ENCODE measurements at places on chromosomes 7 and 10. TPM values are rescaled to one million over a fixed set of nuclear protein-coding genes. Genes with fewer than 3 reads are reported as not detected.

- no peak for DNase-seq
- no peaks in the 10 kb centered on the region for H3K27me3 ChIP-seq
- no peaks in the 10 kb centered on the region for H3K4me1 ChIP-seq
- no peak overlapping the region for H3K4me3 ChIP-seq
- H3K36me3 ChIP-seq: no peaks in the 10 kb centered on the region
Observed at GRCh38 chr7:117412946-117413559, 14.2 kb downstream of the ASZ1 start.

DNA sequence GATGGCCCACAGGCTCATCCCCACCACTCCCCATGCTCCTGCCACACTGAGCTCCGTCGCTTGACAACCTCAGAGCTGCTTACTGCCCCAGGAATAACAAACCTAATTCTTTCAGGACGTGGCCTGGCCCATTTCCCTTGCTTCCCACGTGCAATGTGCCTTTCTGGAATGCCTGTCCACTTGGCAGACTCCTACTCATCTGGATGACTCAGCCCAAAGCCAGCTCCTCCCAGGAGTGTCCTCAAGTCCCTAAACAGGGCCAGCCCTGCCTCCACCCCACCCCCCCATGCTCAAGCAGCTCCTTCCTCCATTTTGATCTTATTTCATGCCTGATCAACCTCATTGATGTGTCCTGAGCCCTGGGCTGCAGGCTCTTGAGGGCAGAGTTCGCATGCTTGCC lies 164.9 kb upstream of the RNF32 start:
- no peaks in the 10 kb centered on the region for H3K36me3 ChIP-seq
- H3K27ac ChIP-seq: no peak overlapping the region
- peaks cover 19% of the 10 kb centered on the region for H3K27me3 ChIP-seq
- H3K4me3 ChIP-seq: no peak overlapping the region
- H3K4me1 ChIP-seq: peaks cover 3% of the 10 kb centered on the region

DNA sequence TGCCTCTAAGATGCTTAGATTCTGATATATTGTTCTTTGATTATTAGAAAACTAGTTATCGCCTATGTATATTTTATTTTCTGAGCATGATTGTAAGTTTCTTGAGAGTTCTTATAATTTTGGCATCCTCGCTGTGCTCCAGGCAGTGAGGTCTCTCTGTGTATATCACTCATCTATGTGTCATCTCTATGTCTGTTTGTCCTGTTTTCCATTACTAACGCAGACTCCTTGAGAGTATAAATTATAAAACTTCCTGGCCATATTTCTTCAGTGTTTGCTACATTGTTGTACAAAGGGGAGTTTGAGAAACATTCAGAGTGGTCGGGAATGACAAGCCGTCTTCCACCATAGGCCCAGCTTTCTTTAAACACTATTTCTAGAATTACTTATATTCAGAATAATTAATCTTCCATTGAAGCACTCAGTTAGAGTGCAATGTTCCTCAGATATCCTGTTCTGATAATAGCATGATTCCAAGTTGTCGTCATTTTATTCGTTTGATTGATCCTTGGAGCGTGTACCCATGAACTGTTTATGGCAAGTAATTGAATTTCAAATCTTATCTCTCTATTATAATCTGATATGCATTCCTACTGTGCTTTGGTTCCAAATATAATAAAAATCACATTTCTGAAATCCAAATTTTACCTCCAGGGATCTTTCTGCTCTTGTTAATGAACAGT lies 206.6 kb downstream of the BAMBI start:
- H3K36me3 ChIP-seq: no peaks in the 10 kb centered on the region
- no peak overlapping the region for H3K27ac ChIP-seq
- no peaks in the 10 kb centered on the region for H3K4me1 ChIP-seq
- DNase-seq: no peak

- H3K4me1 ChIP-seq: no peaks in the 10 kb centered on the region
- no peak overlapping the region for H3K27ac ChIP-seq
- peaks cover 16% of the 10 kb centered on the region for H3K27me3 ChIP-seq
- DNase-seq: no peak
- no peaks in the 10 kb centered on the region for H3K36me3 ChIP-seq
- no peak overlapping the region for H3K4me3 ChIP-seq
Observed at GRCh38 chr7:4091767-4092166, 590.3 kb upstream of the FOXK1 start.

GRCh38 chr10:78062296-78062695 lies 28.6 kb downstream of the RPS24 start:
- H3K27ac ChIP-seq: peak overlapping the region; percentile 14
- H3K4me3 ChIP-seq: peak overlapping the region; percentile 54
- peaks cover 40% of the 10 kb centered on the region for H3K4me1 ChIP-seq

GRCh38 chr7:130595986-130596385 lies 72.6 kb downstream of the COPG2 start:
- no peak for DNase-seq
- no peaks in the 10 kb centered on the region for H3K27me3 ChIP-seq
- no peaks in the 10 kb centered on the region for H3K4me1 ChIP-seq
- no peak overlapping the region for H3K27ac ChIP-seq

DNA sequence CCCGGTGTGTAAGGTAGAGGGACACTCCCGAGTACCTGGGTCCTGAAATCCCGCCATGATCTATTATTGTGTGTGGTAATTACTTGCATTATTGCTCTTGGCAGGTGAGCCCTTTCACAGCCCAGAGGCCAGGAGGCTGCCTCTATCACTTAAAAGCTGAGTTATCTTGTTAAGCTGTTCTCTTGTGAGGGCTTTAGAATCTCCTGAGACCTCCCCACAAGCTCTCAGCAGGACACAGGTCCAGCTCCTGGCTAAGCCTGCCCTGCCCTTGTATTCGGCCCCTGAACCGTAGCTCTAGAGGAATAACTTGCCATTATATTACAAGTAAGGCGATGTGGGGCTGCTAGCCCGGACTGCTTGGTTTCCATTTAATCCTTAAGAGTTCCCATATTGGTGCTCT lies 13.9 kb downstream of the SND1 start:
- DNase-seq: no peak
- peak overlapping the region; percentile 77 for H3K4me3 ChIP-seq
- peaks cover 62% of the 10 kb centered on the region for H3K4me1 ChIP-seq

- H3K4me3 ChIP-seq: no peak overlapping the region
- H3K27ac ChIP-seq: no peak overlapping the region
- DNase-seq: peak; percentile 65
- H3K36me3 ChIP-seq: no peaks in the 10 kb centered on the region
Observed at GRCh38 chr7:29189743-29190201, 4.8 kb upstream of the CHN2 start.

DNA sequence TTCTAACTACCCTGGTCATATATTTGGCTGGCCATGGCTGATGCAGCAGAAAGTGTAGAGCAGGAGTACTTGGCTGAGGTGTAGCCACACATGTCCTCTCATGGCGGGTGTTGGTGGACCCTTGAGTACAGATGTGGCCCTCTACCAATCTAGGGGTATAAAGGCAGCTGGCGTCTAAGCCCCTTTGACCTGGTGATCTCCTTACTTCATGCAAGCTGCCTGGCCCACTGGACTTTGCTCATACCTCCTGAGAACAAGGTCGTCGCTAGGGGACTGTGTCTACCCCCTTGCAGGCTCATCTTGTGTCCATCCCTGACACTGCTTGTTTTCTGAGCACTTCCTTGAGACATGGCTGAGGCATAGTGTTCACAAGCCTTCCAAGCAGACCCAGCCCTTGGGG lies 287.8 kb downstream of the RPS24 start:
- H3K4me3 ChIP-seq: no peak overlapping the region
- peaks cover 12% of the 10 kb centered on the region for H3K27me3 ChIP-seq
- DNase-seq: no peak
- H3K4me1 ChIP-seq: peaks cover 7% of the 10 kb centered on the region

- H3K27me3 ChIP-seq: no peaks in the 10 kb centered on the region
- no peak for DNase-seq
- H3K4me3 ChIP-seq: no peak overlapping the region
Observed at GRCh38 chr7:121517591-121517990, 121.5 kb upstream of the FAM3C start.

DNA sequence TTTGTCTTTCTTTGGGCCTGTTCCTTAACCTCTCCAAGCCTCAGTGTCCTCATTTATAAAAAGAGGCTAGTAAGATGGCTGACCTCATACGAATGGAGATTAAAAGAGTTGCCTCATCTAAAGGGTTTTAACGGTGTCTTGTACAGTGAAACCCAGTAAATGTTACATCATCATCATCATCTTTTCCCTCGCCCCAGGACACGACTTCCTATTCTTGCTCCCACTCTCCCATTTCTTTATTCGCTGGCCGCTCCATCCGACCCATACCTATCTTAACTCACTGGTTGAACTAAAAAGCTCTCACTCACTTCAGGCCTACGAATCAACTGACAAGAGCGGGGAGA lies 554 bp downstream of the FRA10AC1 start:
- H3K27ac ChIP-seq: no peak overlapping the region
- H3K36me3 ChIP-seq: peaks cover 8% of the 10 kb centered on the region
- peaks cover 7% of the 10 kb centered on the region for H3K4me1 ChIP-seq
- H3K4me3 ChIP-seq: no peak overlapping the region
- no peaks in the 10 kb centered on the region for H3K27me3 ChIP-seq
- DNase-seq: no peak

DNA sequence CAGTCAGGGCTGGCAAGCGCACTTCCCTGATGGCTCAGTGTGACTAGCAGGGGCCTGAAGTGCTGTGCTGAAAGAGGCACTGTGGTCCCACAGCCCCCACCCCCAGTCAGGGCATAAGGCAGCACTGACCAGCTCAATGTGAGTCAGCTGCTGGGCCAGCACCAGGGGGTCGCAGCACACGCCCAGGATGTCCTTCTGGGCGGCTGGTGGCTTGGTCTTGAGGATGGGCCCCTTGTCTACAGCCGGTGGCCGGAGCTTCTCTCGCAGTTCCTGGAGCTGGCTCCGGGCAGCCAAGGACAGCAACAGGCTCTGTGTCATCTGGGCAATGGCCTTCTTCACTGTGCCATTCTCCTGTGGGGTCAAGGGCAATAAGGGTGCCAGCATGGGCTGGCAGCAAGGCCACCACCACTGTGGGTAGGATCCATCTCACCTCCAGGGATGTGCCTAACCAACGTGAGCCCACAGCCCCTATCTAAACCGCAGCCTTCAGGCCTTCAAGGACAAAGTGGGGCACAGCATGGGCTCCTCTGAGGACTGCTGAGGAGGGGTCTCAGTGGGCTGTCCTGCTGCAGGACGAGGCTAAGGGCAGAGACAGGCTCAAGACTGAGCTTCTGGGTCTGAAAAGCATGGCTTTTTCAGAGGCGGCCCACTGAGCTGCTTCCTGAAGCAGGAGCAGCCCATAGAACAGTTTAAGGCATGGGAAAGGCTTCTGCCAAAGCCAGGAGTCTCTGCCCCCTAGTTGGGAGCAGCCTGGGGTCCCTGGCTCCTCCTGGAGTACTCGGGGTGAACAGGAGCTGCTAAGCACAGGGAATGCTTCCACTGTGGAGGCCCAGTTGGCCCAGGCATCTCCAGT lies 62.5 kb downstream of the CSGALNACT2 start:
- DNase-seq: no peak
- peak overlapping the region; percentile 15 for H3K4me3 ChIP-seq
- peaks cover 5% of the 10 kb centered on the region for H3K4me1 ChIP-seq
- no peaks in the 10 kb centered on the region for H3K36me3 ChIP-seq

- DNase-seq: no peak
- H3K27me3 ChIP-seq: no peaks in the 10 kb centered on the region
- H3K36me3 ChIP-seq: peaks cover 7% of the 10 kb centered on the region
- no peak overlapping the region for H3K4me3 ChIP-seq
- H3K27ac ChIP-seq: no peak overlapping the region
- peaks cover 17% of the 10 kb centered on the region for H3K4me1 ChIP-seq
Observed at GRCh38 chr10:132611986-132612385, 74.4 kb downstream of the INPP5A start.

GRCh38 chr10:12056748-12057147 lies 12.0 kb upstream of the DHTKD1 start:
- no peak overlapping the region for H3K4me3 ChIP-seq
- no peaks in the 10 kb centered on the region for H3K4me1 ChIP-seq
- no peaks in the 10 kb centered on the region for H3K36me3 ChIP-seq
- no peak for DNase-seq
- H3K27ac ChIP-seq: no peak overlapping the region
- H3K27me3 ChIP-seq: no peaks in the 10 kb centered on the region

- H3K4me1 ChIP-seq: peaks cover 27% of the 10 kb centered on the region
- peak overlapping the region; percentile 99 for H3K4me3 ChIP-seq
- DNase-seq: no peak
- H3K36me3 ChIP-seq: peaks cover 27% of the 10 kb centered on the region
- H3K27ac ChIP-seq: peak overlapping the region; percentile 94
Observed at GRCh38 chr10:90872648-90873020, 860 bp downstream of the RPP30 start.

GRCh38 chr10:18340496-18341051 lies 200.3 kb downstream of the CACNB2 start:
- no peak overlapping the region for H3K27ac ChIP-seq
- DNase-seq: no peak
- H3K4me3 ChIP-seq: no peak overlapping the region
- no peaks in the 10 kb centered on the region for H3K36me3 ChIP-seq
- peaks cover 8% of the 10 kb centered on the region for H3K27me3 ChIP-seq
- no peaks in the 10 kb centered on the region for H3K4me1 ChIP-seq

DNA sequence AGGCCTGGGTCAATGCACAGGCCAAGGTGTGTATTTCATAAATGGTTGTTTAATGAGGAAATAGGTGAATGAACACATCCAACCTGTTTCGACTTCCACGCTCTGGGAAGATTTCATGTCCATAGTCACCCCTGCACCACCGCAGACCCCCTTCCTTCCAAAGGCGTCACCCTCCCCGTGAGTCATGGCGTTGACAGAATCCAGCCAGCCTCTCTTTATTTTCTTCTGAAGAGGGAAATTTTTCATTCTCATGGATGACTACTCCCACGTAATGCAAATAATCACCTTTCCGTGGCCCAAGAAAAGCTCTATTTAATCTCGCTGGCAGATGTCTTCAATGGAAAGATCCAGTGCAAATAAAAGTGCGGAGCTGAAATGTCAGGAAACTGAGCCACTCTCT lies 75.3 kb upstream of the FOXK1 start:
- no peak overlapping the region for H3K27ac ChIP-seq
- H3K4me1 ChIP-seq: peaks cover 3% of the 10 kb centered on the region
- no peak overlapping the region for H3K4me3 ChIP-seq
- DNase-seq: no peak
- no peaks in the 10 kb centered on the region for H3K27me3 ChIP-seq
- H3K36me3 ChIP-seq: no peaks in the 10 kb centered on the region

DNA sequence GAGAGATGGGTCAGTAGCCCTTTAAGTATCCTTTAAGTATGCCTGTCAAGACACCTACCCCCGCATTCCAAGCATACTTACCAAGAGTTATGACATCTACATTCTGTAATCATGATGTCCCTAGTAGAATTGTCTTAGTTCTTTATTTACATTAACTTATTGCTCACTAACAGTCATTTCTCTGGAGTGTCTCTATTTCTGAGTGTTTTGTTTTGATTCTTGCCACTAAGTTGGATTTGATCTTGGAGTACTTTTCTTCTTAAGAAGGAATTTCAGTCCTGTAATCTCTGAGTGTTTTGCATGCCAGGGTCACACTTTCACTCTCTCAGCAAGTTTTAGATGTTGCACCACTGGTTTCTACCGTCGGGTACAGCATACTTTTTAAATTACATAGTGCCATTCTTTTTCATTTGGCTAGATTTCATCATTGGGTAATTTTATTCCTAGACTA lies 1053.9 kb downstream of the KCNMA1 start:
- no peaks in the 10 kb centered on the region for H3K4me1 ChIP-seq
- H3K36me3 ChIP-seq: no peaks in the 10 kb centered on the region
- H3K27ac ChIP-seq: no peak overlapping the region
- no peak overlapping the region for H3K4me3 ChIP-seq
- no peaks in the 10 kb centered on the region for H3K27me3 ChIP-seq

Gene EBLN1
- not detected for total RNA-seq

Gene NUDT13
- total RNA-seq: 1.3 TPM

Gene C10orf105
- not detected for total RNA-seq

Gene MACC1
- 2.6 TPM for total RNA-seq

Gene GRID2IP
- total RNA-seq: not detected

Gene CCDC172
- not detected for total RNA-seq

Gene FRMD4A
- 1.5 TPM for total RNA-seq

Gene SEMA3D
- total RNA-seq: not detected

Gene OPN4
- total RNA-seq: not detected

Gene NAPEPLD
- total RNA-seq: 5.0 TPM

Gene GPR146
- 0.89 TPM for total RNA-seq

Gene AKR1C8
- 1.3 TPM for total RNA-seq
